ENCODE measurements at places on chromosomes 6 and 20.

DNA sequence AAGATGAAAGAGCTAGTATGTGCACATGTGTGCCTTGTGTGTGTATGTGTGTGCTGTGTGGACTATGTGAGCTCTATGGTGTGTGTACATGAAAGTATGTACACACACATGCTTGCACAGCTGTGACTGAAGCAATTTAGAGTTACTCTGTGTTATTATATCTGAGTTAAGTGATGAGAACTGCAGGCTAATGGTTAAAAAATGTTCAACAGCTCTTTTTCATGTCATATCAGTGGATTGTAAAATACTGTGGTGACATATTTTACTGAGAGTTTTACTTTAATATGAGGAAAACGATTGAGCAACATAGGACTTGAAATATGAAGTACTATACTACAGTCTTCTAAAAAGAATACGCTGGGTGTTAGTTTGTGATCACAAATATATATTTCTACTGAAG lies 195.7 kb upstream of the KCNK16 start:
- DNase-seq: no peak

DNA sequence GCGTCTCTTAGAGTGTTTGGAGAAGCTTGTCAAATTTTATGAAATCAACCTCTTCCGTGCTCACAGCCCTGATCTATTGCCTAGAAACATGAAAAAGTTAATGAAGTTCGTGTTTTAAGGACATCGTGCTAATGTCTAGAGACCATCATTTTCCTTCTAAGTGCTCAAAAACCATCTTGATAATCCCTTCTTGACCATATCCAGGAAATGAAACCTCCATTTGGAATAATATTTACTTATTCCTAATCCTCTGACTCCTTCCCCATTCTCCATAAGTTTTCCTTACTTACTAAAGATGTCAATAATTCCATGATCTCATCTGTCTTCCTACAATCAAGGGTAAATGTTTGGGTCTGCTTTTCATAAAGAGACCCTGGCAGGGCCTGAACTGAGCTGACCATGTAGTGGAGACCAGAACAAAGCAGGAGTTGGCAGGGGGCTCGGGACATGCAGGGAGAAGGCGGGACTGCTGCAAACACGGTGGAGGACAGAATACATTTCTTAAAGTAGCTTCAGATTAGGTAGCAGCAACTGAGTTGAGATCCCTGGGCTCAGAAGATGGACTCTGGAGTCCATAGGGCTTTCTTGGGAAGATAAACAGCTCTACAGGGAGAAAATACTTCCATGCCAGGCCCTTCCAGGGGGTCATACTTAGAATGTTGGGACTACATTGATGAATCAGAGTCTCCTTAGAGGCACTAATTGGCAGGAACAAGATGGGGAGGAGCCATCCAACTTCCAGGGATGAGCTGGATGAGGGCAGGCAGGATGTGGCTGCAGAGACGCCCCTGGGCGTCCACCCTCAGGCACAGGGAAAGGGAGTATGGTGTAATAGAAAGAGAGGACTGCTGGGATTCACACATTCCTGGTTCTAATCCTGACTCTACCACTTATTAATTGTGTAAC lies 100.7 kb downstream of the RIN2 start:
- peak; percentile 48 for DNase-seq

DNA sequence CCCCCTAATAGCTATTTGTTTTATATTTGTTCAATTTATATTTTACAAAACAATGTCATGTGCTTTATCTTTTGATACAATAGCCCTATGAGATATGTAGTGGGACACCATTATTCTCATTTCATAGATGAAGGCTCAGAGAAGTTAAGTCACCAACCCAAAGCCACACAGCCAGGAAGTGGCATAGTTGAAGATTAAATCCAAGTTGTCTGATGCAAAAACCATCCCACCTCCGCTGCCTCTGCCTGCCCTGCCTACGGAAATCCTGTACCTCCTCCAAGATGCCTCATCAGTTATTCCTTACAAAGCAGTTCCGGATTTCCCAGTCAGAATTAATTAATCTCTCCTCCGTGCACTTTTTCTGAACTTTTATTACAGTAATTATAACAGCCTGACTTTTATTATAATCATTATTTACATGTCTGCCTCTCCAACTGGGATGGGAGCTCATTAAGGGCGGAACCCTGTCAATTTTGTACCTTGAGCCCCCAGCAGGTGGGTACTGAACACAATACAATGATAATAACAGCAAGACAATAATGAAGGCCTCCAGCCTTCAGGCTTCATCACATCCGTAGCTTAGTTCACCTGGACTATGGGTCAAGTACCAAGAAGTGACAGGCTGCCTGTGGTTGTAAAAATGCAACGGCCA lies 54.7 kb downstream of the LRFN2 start:
- DNase-seq: no peak

- DNase-seq: peak; percentile 85
Observed at GRCh38 chr6:163533443-163533842, 118.9 kb downstream of the QKI start.

DNA sequence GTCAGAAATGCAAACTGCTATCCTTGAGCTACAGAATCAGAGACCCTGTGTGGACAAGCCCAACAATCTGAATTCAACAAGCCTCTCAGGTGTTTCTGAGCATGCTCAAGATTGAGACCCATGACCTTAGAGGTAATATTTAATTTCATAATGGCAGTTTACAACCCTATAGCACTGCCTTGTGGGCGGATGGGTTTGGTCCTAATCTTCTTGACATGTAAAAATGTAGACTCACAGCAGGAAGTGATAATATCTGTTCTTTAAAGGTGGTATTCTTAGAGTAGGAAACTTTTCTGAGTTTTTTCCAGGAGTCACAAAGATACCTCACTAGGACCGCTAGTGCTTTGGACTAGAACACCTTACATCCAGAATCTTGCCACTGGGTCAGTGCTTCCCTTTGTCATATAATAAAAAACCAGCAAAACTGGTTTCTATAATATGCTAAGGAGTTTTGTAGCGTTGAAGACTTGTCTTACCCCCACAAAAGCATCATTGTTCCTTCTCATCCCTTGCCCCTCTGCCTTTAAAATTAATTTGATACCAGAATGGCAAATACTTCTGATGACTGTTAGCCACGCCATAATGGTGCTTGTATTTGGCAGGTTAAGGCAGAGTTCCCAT lies 52.6 kb downstream of the E2F3 start:
- no peak for DNase-seq

- no peak for DNase-seq
Observed at GRCh38 chr6:56759521-56759920, 116.8 kb upstream of the DST start.

DNA sequence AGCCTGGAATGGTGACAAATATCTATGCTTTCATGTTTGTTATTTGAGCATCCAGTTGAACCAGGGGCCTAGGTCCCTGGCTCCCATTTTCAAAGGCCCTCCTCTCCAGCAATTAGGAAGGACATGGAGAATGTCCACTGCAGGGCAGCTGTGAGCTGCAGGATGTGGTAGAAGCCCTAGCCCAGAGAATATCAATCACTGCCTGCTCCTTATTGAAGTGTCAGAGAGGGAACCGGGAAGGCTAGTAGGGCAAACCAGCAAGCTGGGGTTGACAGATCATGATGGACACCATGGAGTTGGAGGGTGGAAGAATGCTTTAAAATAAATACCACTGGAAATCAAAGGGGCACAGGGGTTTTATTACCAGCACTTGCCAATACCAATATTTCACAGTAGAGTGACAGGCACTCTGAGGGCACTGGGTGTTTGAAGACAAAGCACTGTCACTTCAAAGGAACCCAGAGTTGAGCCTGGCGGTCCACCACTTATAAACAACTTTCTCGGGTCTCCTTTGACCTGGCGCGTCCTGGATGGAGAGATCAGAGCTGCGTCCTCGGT lies 47.7 kb downstream of the ZNF831 start:
- no peak for DNase-seq

GRCh38 chr6:30683183-30683979 lies 3.1 kb downstream of the PPP1R18 start:
- peak; percentile 39 for DNase-seq

DNA sequence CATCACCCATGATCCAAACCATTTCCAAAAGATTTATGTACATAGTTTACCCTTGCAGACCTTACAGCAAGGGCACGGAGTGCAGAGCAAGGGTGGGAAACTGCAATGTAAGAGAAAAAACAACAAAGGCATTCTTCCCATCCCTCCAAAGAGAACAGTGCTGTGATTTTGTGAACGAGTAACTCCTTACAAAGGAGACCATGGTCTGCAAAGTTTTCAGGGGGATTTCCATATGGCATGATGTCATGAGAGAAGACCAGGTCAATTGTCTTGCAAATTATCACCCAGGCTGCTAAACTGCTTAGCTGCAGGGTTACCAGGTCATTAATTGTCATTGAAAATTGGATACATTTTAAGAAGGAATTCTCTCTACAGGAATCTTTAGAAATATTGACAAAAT lies 58.3 kb downstream of the LAMP5 start:
- DNase-seq: no peak

DNA sequence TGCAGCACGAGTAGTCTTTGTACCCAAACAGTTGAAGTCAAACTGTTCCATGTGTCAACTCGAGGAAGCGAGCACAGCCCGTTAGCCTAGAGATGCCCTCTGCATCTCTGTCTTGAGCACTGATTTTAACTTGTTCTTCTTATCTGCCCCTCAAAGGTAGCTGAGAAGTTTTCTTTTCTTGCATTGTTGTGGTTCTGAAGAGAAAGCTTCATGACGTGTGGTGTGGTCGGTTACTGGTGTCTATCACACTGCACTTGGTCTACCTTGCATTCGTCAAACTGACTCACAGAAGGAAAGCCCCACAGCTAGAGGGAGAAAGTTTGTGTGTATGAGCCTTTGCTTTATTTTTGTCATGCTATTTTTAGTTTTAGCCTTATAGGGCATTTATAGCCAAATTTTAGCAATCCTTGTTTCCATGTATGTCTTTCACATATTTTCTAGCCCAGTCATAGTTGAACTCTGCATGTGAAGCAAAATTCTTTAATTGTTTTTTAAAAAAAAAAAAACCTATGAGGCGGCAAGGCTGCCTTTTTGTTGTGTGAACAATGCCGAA lies 115.1 kb downstream of the JAG1 start:
- peak; percentile 90 for DNase-seq

GRCh38 chr6:165649166-165650137 lies 13.6 kb downstream of the PDE10A start:
- DNase-seq: no peak

GRCh38 chr20:15200147-15200565 lies 862.7 kb upstream of the FLRT3 start:
- no peak for DNase-seq

DNA sequence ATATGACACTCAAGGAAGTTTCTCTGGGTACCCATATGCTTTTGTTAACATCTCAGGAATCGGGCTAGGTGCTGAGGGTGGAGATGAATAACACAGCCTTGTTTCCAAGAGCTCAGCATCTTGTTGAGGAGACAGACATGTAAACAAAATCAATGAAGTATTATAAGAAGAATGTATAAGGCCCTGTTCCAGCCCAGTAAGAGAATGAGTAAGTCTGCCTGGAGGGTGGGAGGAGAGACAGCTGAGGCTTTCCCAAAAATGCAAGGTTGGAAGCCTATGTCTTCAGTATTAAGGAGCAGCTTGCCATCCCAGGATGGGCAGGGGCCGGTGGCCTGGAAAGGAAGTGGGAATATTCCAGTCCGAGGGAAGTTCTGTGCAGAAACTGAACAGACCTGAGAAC lies 615.3 kb upstream of the BTBD3 start:
- DNase-seq: no peak
